ENCODE measurements at places on chromosomes 7 and 10.

DNA sequence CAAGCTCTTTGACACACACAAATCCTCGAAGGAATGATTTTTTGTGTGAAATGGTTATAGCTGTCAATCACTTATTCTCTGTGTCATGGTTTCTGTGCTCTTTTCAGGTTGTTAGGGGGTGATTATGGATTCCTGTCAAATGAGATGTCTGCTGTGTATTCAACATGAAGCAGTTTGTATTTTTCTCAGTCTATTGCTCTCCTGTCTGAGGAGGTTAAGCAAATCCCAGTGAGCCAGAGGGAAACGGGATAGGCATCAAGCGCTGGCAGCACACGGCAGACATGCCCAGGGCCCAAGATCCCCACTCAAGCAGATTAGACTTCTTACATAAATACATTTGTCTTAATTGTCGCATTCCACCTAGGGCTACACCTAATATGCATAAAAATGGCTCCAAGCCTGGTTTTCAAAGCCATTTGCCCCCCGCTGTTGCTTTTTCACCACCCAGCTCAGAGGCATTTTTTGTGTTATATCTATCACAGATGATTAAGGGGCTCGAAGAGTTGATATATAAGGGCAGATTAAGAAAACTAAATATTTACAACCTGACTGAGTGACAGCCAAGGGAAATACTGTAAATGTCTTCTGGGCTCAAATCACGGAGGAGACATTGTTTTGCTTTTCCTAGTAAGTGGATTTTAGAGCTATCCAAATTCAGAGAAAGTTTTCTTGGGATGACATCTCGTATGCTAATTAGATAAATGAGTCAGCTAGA is 192.7 kb upstream of the LRGUK start:
- no peak overlapping the region for H3K4me3 ChIP-seq
- H3K27ac ChIP-seq, result no peak overlapping the region
- H3K4me1 ChIP-seq, result no peaks in the 10 kb centered on the region
- DNase-seq, result no peak
- no peaks in the 10 kb centered on the region for H3K27me3 ChIP-seq

- H3K4me3 ChIP-seq, result no peak overlapping the region
- DNase-seq, result no peak
- H3K27ac ChIP-seq, result no peak overlapping the region
- no peaks in the 10 kb centered on the region for H3K4me1 ChIP-seq
- no peaks in the 10 kb centered on the region for H3K36me3 ChIP-seq
These were observed 43.3 kb downstream of the SGCE start for GRCh38 chr7:94612661-94613060.

- H3K4me1 ChIP-seq, result peaks cover 18% of the 10 kb centered on the region
- no peak for DNase-seq
- H3K27me3 ChIP-seq, result peaks cover 12% of the 10 kb centered on the region
- no peaks in the 10 kb centered on the region for H3K36me3 ChIP-seq
These were observed 44.1 kb upstream of the ZNRF2 start for GRCh38 chr7:30240106-30240800.

- H3K4me1 ChIP-seq, result peaks cover 3% of the 10 kb centered on the region
- DNase-seq, result no peak
- H3K36me3 ChIP-seq, result peaks cover 2% of the 10 kb centered on the region
- no peaks in the 10 kb centered on the region for H3K27me3 ChIP-seq
- H3K4me3 ChIP-seq, result no peak overlapping the region
- H3K27ac ChIP-seq, result no peak overlapping the region
These were observed 13.7 kb downstream of the CALML3 start for GRCh38 chr10:5538446-5538845.

DNA sequence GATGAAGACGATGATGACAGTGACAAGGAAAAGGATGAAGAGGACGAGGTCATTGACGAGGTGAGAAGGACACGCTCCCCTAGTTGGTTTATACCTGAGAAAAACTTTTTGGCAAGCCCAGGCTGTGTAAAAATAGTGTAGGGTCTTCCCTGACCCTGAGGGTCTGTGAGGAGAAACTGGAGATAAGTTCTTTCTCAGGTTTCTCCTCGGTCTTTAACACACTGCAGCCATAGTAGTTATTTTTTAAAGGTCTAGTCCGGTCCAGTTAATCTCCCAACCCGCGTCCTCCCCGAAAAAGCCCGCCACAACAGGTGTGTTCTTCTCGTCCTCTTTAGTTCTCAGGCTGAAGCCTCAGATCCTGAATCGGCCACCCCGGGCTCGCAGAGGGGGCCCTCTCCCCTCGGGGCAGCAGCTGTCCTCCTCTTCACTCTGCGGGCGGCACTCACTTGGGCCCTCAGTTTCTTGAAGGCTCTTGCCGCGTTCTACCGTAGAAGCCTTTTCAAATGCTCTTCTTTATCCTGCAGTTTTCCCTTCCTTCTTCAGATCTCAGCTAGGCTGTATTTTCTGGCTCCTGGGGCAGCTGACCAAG is 411 bp downstream of the BCCIP start:
- no peak overlapping the region for H3K4me3 ChIP-seq
- H3K27ac ChIP-seq, result no peak overlapping the region
- H3K4me1 ChIP-seq, result peaks cover 32% of the 10 kb centered on the region
- peaks cover 21% of the 10 kb centered on the region for H3K36me3 ChIP-seq
